A549 treated with DMSO at 1 μM for 4 hours (cell line): ENCODE measurements at places on chromosomes 3 and 15. TPM values are rescaled to one million over a fixed set of nuclear protein-coding genes. Genes with fewer than 3 reads are reported as not detected.

The FBLN2 gene
- 1.5 to 2.8 TPM (median 2.3 TPM) in 5 replicates for total RNA-seq

The ACKR2 gene
- total RNA-seq, result 0.07 TPM in 1 of 5 replicates, not detected in the others

The ZBBX gene
- total RNA-seq, result not detected in 5 replicates

The FGF12 gene
- 0.38 to 0.97 TPM (median 0.63 TPM) in 5 replicates for total RNA-seq

The TLR9 gene
- 0.06 TPM in 1 of 5 replicates, not detected in the others for total RNA-seq

The ALDH1L1 gene
- 0.16 to 0.43 TPM (median 0.24 TPM) in 5 replicates for total RNA-seq

The RCCD1 gene
- total RNA-seq, result 25.3 to 40.0 TPM (median 33.0 TPM) in 5 replicates

The CFAP100 gene
- total RNA-seq, result not detected in 5 replicates

The NR1I2 gene
- total RNA-seq, result not detected in 5 replicates

The ANKUB1 gene
- not detected in 5 replicates for total RNA-seq

The EFCC1 gene
- not detected in 5 replicates for total RNA-seq

The SHC4 gene
- 0.80 to 1.1 TPM (median 1.0 TPM) in 5 replicates for total RNA-seq

The RHOV gene
- total RNA-seq, result 4.9 to 6.1 TPM (median 5.3 TPM) in 5 replicates

The OTOL1 gene
- total RNA-seq, result not detected in 5 replicates

The SMCO1 gene
- total RNA-seq, result not detected in 5 replicates

The LTK gene
- 0.05 to 0.11 TPM (median 0.06 TPM) in 3 of 5 replicates, not detected in the others for total RNA-seq

The GOLGA8A gene
- 4.6 to 10.7 TPM (median 9.3 TPM) in 5 replicates for total RNA-seq
